ENCODE measurements at places on chromosomes 2 and 18.

DNA sequence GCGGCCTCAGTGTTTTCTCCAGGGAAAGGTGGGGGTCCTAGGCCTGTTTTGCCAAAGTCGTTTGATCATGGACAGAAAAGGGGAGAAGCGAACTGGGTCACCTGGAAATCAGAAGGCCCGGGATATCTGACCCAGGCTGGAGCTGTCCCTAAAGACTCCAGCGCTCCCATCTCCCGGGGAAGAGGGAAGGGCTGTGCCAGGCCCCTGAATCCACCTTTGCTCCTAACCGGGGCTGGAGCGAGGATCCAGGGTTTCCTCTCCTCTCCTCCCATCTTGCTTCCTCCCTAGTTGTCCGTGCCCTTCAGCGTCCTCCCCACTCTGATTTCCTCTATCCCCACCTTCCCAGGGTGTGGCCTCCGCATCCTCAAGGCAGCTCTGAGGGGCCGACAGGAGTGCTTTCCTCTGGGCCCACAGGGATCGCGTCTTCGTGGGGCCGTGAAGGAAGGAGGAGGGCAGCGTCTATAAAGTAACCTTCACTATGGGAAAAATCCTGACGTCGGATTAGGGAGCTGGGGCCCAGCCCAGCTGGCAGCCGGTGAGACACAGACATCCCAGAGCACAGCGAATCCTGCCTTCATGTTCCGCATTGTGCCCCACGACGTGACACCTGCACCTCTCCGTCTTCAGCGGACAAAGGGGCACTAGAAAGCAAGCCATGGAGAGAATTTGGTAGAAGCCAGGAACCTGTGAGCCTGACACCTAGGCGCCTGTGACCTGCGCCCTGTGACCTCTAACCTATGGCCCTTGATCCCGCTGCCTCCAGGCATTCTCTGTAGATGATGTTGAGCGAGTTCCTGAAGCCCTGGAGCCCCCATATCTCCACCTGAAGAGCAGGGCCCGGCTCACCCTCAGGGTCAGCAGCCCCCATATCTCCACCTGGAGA lies 212.7 kb upstream of the SALL3 start:
- DNase-seq, result no peak

DNA sequence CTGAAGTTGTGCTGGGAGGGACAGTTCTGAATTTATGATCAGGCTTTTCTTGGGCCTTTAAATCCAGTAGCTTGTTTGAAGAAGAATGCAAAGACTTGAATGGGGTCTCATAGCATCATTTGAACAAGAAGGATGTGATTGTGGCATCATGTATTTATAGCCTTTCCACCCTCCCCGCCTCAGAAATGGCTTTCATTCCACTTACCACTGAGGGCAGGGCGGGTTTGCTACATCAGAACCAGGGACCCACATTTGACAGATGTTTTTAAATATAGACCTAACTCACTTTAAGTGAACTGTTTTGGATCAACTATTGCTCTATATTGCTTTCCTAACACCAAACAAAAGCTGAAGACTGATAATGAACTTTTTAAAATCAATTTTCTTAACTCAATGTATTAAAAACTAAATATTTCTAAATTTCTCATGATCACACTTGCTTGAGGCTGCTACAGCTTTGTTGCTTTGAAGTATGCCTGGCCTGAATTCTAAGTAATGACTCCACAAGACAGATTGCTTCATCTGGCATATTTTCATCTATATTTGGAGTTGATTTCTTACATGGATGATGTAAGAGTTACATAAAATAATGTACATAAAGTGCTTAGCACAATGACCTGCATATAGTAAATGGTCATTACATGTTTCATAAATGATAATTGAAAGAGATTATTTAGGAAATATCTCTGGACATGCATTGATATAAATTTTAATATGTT lies 1552.9 kb upstream of the SLC39A10 start:
- no peak for DNase-seq

- no peak for DNase-seq
These were observed 103.6 kb downstream of the ACKR3 start for GRCh38 chr2:236673126-236673822.

DNA sequence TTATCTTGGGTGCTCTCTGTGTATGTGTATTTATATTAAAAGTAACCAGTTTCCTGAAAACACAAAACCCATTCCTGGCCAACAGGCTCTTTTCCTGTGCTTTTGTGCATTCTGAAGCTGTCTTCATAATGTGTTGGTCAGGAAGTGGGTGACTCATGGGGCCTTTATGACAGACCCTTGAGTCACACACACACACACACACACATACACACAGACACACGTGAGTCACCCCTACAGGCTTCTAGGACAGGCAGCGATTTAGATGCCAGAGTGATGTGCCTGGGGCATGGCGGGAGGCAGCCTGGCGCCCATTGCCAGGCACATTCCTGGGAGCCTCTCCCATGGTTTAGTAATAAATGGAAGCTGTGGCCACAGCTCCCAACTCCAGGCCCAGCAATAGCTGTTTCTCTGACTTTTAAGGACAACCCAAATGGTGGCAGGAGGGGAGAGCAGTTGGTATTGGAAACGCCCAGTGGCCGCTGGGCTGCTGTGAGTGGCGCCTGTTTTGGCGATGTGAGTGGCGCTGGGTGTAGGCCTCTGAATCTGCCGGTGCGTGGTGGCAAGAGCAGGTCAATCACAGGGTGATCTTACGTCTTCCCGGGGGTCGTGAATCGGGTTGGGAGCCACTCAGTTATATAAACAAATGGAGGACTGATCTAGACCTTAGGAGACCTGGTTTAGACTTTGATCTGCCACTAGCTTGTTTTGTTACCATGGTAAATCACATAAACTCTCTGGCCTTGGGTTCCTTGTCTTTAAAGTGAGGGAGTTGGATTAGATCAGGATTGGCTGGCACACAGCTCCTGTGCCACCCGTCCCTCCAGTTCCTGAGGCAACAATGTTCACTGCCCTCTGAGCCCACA lies 150.7 kb upstream of the DLX2 start:
- DNase-seq, result peak; percentile 52

- DNase-seq, result no peak
These were observed 59.2 kb downstream of the PTPRM start for GRCh38 chr18:7626175-7626921.

DNA sequence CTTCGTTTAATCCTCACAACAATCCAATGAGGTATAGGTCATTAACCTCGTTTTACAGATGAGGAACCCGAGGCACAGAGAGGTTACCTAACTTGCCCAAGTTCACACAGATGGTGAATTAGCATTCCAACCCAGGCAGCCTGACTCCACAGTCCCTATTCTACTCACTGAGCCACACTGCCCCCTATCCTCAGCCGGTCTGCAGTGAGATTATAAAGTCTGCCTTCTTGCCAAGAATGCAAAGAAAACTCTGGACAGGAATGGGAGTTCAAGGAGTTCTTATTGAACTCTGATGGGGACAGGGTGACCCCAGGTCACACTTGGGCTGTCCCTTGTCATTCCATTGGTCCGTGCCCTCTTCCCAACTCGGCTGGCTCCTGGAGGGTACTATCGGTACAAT lies 118.1 kb upstream of the MSH6 start:
- DNase-seq, result no peak

- no peak for DNase-seq
These were observed 700.6 kb upstream of the ZEB2 start for GRCh38 chr2:145220496-145220895.
